ENCODE measurements at places on chromosomes 1 and 21.

- DNase-seq: peak; percentile 14
These were observed 65.5 kb downstream of the EPHB2 start for GRCh38 chr1:22776035-22776613.

DNA sequence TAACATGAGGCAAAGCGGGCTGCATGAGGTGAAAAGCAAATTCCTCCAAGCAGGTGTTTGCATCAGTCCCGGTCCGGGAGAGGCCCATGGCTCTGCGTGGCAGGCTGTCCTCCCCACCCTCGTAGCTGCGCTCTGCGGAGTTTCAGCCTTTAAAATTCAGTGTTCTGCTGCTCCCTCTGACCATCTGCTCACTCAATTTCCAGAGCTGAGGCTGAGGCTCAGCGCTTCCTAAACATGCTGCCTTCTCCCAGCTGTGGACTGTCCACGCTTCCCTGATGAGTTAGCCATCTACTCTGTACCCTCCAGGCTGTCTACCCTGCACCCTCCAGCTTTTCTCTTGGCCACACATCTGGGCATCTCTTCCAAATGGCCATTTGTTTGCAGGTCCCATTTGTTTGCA lies 87.7 kb downstream of the KCNJ6 start:
- DNase-seq: no peak

GRCh38 chr1:92464588-92465255 lies 22.0 kb downstream of the GFI1 start:
- no peak for DNase-seq

DNA sequence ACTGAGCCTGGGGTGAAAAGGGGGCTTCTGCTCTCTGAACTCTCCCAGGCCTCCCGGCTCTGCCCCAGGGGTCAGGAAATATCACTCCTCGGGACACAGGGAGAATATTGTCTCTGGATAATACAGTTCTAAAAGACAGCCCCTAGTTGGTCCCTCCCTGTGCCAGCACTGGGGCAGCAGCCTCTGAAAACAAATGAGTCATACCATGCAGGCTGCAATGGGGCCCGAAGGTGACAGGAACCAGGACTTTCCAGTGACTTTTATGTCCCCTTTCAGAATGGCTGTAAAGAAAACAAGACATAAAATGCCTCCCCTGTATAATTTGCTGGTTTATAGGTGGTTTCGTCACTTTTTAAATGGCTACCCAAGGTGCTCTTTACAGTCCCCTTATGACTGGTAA lies 360.0 kb downstream of the NPHP4 start:
- no peak for DNase-seq

DNA sequence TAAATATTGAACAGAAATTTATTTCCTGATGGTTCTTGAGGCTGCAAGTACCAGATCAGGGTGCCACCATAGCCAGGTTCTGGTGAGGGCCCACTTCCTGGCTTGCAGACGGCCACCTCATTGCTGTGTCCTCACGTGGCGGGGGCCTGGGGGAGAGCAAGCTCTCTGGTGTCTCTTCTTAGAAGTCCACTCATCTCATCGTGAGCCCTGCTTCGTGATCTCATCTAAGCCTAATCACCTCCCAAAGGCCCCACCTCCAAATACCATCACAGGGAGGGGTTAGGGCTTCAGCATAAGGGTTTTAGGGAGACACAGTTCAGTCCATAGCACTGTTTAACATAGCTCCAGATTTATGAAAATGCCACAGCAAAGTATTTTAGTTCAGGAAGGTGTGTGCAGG lies 119.7 kb downstream of the PRDM2 start:
- no peak for DNase-seq

DNA sequence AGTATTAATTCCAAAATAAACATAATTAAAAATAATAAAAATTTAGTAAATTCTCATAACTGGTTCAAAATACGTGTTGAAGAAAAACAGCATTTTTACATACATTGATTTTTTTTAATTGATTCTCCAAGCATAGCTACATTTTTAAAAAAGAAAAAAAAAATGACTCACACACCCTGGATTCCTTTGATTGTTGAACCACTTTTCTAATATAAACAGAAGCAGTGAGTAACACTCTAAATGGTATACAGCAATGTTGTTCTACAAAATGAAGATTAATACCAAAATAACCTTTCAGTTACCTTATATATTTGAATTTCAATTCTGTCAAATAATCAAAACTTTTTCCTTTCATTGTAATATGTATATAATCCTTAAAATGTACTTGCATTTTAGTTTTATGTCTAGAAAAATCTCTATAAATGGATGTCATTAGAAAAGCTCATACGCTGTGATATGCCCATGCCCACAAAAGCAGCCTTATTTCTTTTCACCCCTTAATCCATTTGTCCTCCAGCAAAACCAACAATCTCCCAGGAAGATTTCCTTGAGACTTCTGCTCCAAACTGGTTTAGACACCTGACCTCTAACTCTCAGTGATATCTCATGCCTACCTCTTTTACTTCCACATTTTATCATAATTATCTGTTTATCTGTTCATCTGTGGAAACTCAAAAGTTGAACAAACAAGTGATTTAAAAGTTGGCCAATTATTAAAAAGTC lies 246.4 kb upstream of the NR5A2 start:
- DNase-seq: no peak

DNA sequence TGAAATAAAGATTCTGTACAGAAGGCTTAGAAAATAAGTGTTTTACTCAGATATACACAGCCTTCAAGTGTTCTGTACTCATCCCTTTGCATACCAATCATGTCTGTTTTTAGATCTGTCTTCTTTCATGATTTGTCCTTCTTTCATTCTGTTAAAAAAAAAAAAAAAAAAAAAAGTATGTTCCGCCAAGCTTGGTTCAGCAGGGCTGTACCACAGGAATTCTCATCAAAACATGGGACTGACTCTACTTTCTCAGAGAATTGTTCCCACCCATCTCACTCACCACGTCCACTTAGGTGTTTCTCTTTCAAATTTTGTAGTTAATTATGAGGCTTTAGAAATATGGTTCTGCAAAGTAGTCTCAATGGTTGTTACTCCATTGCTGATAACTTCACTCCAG lies 119.0 kb downstream of the AK5 start:
- DNase-seq: no peak

GRCh38 chr1:36298640-36299039 lies 7.5 kb upstream of the SH3D21 start:
- DNase-seq: no peak

- no peak for DNase-seq
These were observed 19.6 kb downstream of the PEX14 start for GRCh38 chr1:10494418-10494753.

DNA sequence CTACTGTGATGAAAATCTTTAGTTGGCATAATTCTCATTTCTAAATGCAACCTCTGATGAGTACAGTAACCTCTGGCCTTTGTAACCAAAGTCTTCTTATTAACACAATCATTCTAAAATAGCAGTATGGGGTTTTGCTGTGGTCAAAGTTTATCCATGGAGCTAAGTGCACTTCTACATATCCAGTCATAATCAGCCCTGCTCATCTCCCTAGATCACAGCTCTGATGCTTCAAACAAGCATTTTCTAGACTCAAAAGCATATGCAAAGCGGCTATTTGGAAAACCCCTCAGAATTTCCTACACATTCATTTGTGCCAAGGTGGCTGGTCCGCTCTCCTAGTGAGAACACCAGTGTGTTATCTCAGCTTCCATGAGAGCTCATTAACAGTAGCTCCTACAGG lies 418.6 kb downstream of the MRPL39 start:
- no peak for DNase-seq

- no peak for DNase-seq
These were observed 311.3 kb downstream of the LRRIQ3 start for GRCh38 chr1:73886716-73887115.

DNA sequence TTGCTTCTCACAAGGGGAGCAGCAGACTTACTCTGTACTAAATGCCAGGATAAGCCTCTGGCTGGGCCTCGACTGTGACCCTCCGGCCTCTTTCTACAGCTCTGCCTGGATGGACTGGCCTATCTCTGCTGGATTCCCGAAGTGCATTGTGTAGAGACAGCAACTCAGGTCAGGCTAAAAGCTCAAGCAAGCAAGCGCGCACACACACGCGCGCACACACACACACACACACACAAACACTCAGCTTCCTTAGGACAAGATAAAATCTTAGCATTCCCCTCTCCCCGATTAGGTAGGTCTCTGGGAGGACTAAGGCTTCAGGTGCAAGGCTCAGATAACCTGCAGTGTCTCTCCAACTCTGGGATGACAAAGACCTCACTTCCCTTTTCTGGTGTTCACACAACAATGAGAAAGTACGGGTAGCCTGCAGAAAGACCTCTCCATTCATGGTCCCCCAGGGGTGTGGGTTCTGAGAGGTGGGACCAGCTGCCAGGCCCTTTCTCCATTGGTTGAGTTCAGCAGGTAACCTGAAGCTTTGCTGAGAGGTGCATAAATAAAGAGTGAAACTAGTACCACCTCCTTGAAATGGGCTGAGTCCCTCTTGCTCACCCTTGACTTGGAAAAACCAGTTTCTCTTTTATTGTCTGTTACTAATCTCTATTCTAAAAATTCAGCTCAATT lies 155.1 kb upstream of the CAMK1G start:
- no peak for DNase-seq

DNA sequence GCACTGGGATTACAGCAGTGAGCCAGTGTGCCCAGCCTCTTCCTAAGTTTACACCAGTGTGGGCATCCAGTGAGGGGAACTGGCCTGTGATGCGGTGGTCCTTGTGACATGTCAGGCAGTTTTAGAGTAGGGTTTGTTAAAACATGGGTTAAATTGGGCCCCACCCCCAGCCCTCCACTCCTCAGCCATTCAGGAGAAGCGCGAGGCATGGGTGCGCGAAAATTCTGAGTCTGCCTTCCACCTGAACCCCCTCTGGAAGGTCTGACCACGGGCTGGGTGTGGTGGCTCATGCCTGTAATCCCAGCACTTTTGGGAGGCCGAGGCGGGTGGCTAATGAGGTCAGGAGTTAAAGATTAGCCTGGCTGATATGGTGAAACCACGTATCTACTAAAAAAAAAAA lies 51.7 kb downstream of the SKI start:
- DNase-seq: no peak

GRCh38 chr1:39047374-39048229 lies 21.5 kb downstream of the NDUFS5 start:
- DNase-seq: no peak

GRCh38 chr1:226606311-226607267 lies 58.0 kb downstream of the STUM start:
- no peak for DNase-seq

- no peak for DNase-seq
These were observed 24.1 kb downstream of the SLC45A3 start for GRCh38 chr1:205656236-205656635.

- DNase-seq: no peak
These were observed 2.0 kb downstream of the KCNJ15 start for GRCh38 chr21:38258521-38259485.

DNA sequence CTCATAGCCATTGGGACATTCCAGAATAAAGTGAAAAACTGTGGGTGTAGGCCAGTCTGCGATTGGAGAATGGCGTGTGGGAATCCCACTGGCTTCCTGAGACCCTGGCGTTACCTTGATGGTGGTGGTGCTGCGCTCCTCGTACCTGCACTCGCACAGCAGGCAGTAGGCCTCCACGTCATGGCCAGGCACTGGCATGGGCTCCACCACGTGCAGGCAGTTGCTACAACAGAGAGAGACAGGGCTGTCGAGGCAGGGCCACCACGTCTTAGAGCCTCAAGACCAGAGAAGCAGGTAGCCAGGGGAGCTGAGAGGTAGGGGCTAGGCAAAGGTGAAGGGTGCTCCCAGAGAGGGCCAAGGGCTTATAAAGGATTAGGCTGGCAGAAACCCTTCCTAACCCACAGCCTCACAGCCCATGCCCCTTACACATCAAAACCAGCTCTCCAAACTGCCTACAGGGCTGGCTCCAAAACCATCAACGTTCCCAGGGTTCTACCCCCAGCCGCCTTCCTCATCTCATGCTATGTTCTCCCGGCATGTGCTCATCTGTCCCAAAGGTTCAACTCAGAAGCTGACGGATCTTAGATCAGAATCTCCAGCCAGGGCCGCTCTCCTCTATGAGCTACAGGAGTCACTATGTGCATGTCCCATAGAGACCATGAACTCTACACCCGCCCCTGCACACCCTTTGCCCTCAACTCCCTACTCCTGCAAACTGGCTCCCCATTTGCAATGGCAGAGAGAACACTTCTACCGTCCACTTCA lies 7.5 kb downstream of the TMEM9 start:
- no peak for DNase-seq

DNA sequence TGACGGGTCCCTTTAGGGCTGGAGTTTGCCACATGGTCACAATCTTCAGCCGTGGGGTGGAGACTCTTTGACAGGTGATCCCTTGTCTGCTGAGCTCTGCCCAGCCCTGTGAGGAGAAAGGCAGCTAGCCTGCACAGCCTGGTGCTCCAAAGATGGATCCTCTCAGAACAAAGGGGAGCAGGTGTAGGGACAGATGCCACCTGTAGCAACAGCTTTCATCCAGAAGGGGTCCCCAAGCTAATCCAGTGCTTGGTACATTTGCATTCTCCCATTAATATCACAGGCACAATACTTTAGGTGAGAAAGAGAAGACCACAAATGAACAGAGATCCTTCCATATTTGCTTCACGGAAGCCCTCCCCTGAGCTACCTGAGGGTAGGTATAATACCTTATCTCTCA lies 93.2 kb downstream of the CCDC185 start:
- no peak for DNase-seq

GRCh38 chr1:215040190-215040589 lies 42.3 kb upstream of the KCNK2 start:
- no peak for DNase-seq

DNA sequence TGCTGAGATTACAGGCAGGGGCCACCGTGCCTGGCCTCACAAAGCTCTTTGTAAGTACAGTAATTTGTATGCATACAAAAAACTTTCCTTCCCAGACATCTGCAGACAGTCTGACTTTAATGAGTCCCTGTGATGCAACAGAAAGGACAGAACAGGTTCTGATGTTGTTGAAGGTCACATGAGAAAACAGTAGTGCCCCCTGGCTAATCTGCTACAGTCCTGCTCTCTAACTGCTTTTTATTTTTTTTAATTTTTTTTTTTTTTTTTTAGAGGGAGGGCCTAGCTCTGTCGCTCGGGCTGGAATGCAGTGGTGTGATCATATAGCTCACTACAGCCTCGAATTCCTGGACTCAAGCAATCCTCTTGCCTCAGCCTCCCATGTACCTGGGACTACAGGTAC lies 36.7 kb downstream of the ACBD3 start:
- no peak for DNase-seq

DNA sequence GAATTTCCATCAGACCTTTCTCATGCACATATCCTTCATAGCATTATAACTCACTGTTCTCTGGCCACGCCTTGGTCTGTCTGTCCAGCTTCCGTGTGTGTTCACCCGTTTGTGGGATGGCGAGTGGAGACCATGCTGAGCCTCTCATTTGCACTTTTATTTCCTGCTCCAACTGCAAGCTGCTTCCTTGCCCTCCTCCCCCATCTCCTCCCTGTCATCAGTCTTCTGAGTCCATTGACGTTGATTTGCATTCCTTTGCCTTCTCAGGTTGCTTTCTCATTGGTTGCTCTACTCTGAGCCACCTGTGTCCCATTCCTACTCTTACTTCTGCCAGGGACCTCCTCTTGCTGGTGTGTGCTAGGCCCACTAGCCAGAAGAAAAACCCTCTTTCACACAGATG lies 146.4 kb downstream of the NOS1AP start:
- no peak for DNase-seq

- DNase-seq: no peak
These were observed 287.5 kb downstream of the LRRIQ3 start for GRCh38 chr1:73910466-73910865.

- DNase-seq: no peak
These were observed 18.7 kb downstream of the FOXJ3 start for GRCh38 chr1:42316292-42316691.

Measured in NCI-H2081 treated with DMSO at 0.1 percent for 48 hours (cell line).